ENCODE measurements at places on chromosomes 2 and 18.
A peak's percentile ranks its signal among the peaks of the same experiment; 100 is the strongest.

DNA sequence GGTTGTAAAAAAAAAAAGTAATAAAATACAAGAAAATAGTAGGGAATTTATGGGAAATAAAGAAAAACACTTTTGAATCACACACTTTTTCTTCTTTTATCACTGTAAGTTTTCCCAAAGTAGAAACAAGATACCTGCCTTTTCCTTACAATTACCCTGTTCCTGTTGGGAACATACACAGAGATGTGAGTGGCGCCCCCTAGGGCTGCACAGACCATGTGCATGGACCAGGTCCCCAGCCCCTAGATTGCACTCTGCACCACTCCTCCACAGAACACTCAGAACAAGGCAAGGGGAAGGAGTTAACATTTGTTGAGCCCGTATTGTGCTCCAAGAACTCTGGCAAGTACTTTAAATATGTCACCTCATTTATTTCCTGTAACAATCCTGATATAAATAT lies 118.7 kb upstream of the NRP2 start:
- peak; percentile 54 for DNase-seq

- no peak for DNase-seq
Measured at GRCh38 chr2:64157792-64158191, 13.6 kb upstream of the PELI1 start.

DNA sequence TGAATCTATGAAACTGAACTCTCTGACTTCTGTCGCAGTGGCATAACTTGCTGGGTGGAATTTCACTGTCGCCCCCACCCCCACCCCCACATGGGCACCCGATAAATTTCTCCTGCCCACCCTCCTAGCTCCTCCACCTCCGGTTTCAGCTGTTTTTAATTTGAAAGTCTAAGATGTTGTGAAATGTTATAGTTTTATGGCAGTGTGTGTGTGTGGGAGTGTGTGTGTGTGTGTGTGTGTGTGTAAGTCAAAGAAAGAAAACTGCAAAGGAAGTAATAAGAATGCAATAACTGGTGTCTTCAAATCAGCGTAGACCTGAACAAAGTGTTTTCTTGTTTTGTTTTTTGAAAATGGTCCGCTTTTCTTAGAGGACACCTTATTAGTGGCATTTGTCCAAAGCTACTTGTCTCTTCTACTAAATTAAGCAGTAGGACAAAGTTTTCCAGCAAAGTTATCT lies 388 bp downstream of the DTNA start:
- peak; percentile 30 for DNase-seq

DNA sequence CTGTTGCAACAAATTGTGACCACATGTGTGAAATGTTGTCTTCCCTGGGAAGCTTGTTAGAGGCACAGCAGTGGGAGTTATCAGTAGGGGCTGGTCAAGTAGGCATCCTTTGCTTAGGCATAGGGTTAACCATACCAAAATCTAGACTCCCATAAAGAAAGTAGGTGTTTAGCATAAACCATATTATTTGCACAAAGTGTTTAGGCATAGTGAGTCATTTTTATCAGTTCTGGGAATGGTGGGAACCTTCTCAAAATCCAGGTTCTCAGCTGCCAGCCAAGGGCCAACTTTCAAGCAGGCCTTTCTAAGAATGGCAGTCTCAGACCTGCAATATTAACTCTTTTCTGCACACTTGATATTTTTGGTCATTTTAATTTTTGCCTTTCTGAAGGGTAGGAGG lies 88.5 kb downstream of the RAB3GAP1 start:
- DNase-seq: no peak

DNA sequence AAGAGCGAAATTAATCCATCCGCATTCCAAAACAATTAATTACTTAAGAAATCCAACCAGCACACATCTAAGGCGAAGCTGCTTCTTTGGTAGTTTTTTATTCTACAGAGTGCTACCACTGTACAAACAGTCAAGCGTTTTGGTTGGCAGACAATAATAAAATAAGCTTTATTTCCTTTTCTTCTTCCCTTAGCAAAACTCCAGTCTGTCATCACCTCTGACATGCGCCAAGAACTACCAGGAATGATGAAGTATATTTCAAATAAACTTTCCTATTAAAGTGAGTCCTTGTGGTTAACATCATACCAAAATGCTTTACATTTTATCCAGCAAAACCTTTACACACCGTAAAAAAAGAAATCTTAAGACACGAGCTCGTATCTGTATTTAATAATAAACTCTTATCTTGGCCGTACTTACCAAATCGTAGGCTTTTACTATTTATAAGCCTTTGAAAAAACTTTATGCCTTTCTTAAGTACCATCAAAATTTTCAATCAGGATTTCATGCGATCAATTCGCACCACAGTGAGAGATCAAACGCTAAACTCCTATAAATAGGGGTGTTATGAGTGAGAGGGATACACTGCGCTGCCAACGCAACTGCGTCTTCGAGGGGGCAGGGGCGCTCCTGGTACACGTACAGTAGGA lies 1.3 kb downstream of the ATL2 start:
- peak; percentile 4 for DNase-seq

GRCh38 chr2:71323386-71323785 lies 8.2 kb upstream of the ZNF638 start:
- DNase-seq: no peak

DNA sequence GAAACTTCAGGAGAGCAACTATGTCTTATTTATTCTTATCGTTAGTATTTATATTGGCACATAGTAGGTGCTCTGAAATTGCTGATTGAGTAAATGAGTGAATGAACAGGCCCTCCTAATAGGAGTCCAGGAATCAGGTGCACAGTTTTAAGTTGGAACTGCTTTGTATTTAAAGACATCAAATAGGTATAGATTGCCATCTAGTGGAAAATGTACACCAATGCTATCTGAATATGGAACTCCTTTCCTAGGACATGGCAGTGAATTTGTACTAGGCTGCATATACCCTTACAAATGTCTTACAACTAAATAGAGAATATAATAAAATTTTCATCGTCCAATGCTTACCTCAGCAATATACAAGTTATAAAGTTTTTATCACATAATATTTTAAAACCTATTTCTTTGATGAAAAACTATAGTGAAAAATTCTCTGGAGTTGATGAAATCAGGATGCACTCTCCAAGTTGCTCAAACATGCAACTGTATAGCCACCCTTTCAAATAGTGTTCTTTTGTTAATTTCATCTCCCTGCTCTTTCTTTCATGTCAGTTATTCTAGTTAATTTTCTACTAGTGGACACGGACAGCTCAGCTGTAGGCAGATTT lies 318.9 kb upstream of the SYT4 start:
- no peak for DNase-seq

GRCh38 chr2:106012001-106012590 lies 182.0 kb downstream of the UXS1 start:
- DNase-seq: no peak

GRCh38 chr2:32009516-32010256 lies 1.1 kb downstream of the MEMO1 start:
- peak; percentile 46 for DNase-seq

- no peak for DNase-seq
Measured at GRCh38 chr18:78720456-78721237, 259.0 kb upstream of the SALL3 start.

- no peak for DNase-seq
Measured at GRCh38 chr2:226057365-226057764, 657.9 kb downstream of the NYAP2 start.

DNA sequence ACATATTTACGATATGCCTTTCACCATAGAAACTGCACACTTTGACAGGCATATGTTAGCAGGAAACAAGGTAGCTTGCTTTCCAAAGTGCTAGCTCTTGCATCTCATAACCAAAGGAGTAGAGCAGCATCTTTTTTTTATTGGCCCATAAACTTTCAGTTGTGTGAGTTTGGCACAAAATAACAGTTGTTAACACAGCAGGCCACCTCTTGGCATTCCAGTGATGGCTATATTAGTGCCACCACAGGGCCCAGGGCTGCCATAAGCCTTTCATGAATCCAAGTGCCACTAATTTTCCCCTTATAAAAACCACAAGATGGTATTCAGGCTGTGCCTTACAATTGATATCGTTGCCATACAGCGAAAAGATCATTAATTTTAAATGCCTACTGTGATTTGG lies 40.3 kb upstream of the KLF7 start:
- DNase-seq: no peak

DNA sequence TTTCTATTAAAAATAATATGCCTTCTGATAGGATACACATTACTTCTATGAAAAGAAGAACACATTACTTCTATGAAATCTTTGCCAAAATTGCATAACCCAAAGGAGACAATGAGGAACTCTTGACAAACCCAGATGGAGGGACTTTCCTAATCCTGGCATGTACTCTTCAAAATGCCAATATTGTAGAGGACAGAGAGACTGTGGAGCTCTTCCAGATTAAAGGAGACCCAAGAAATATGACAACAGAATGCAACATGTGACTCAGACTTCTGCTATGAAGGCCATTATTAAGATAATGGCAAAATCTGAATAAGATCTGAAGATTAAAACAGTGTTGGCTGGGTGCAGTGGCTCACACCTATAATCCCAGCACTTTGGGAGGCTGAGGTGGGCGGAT lies 22.2 kb downstream of the SOWAHC start:
- DNase-seq: peak; percentile 75

GRCh38 chr2:9308186-9308955 lies 101.8 kb downstream of the ASAP2 start:
- no peak for DNase-seq

GRCh38 chr2:866009-866680 lies 84.5 kb upstream of the SNTG2 start:
- DNase-seq: no peak

- no peak for DNase-seq
Measured at GRCh38 chr18:5030636-5031035, 166.4 kb downstream of the AKAIN1 start.

DNA sequence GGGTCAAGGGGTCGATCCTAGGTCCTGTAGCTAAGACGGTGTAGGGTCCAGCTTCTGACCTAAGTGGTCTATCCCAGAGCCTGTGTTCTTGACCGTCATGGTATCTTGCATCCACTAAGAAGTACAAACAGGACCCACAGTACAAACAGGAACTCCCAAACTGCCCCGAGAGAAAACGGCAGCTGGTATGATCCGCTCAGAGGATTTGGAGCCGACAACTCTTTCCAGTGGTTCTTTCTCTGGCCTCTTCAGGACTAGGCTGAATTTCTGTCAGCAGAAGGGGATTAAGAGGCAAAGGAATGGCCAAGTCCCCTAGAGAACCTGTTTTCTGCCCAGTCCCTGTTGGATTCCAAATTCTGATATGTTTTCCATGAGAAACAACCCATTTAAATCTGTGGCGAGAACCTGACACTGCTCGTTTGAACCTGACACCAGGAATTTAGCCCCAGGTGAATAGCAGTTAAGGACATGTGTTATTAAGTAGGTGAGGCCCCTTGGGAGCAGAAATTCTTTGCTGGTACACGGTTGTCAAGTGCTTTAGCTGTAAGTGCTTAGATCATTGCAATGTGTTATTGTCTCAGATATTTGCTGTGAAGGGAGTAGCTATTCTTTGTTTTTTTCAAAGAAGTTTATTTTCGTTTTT lies 50.5 kb upstream of the TXNDC2 start:
- DNase-seq: no peak

DNA sequence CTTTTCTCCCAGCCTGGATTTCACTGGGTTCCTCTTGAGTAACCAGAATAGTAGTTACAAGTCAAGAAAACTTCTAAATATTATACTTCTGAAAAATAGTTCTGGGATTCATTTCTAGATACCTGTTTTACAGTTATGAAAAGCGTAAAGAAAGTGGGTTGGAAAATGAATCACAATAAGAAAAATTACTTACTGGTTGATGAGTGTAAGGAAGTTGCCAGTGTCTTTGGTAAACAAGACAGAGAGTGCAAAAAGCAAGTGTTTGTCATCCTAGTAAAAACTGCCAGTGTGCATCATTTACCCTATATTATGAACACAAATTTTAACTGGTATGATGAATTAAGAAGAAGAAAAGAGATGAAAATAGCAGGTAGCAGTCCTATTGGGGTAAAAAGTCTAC lies 88.9 kb downstream of the R3HDM1 start:
- DNase-seq: no peak

DNA sequence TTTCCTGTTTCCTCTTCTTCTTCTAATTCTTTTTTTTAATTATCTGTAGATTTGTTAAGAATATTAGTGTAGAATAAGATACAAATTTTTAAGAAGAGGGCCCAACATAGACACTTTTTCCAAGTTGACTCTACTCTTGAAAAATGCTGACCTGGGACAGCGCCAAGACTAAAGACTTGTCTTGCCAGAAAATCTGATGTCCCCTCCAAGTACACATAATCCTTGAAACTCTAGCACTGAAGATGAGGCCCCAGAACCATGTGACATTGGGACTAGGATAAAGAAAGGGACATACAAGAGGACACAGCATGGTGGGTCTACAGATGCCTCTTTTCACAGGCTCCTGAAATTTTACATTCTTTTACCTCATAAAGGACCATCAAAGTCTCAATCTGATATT lies 271.6 kb upstream of the SESTD1 start:
- no peak for DNase-seq

GRCh38 chr2:232957657-232958090 lies 55.4 kb downstream of the NGEF start:
- DNase-seq: no peak

GRCh38 chr2:138579556-138579955 lies 78.0 kb downstream of the SPOPL start:
- DNase-seq: no peak

- DNase-seq: peak; percentile 6
Measured at GRCh38 chr18:34562252-34562870, 147.7 kb upstream of the DTNA start.

- DNase-seq: peak; percentile 44
Measured at GRCh38 chr2:227368574-227368973, 10.5 kb downstream of the TM4SF20 start.

DNA sequence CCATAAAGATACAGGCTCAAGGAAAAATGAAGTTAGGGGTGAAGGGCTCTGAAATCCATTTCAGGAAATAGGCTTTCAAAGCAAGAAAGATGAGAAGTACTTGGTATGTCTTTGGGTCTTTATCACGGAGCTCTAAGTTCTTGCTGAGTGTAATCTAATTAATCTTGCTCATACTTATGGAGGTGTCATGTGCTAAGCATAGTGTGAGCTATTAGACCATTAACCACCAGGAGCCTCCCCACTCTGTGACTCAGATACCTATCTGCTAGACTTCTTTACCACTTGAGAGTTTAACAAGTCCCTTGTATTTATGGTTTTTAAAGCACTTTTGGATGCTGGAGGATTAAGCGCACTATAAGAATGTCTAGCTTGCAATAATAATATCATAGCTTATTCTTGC lies 678.7 kb downstream of the EPHA4 start:
- DNase-seq: no peak

GRCh38 chr2:197092431-197092830 lies 165.9 kb upstream of the PGAP1 start:
- no peak for DNase-seq

DNA sequence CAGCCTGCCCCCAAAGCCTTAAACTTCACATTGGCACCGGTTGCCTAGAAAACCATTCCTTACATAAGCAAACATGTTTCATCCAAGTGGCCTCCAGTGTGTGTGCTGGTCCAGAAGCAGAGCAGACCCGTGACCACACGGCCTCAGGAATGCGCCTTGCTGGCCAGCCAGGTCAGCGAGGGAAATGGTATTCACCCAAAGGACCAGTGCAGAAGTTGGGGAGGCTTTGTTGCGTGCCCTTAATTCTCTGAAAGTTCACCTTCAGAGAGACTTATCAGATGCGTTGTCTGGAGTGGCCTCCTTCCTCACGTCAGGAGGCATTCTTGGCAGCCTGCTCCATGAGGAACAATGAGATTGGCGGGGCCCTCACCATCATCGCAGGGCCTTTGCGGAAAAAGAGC lies 25.9 kb downstream of the NRP2 start:
- no peak for DNase-seq

GRCh38 chr2:178482437-178482836 lies 2.2 kb downstream of the PLEKHA3 start:
- DNase-seq: peak; percentile 11

Data from suppressor macrophage (primary cell).